CD4-positive, alpha-beta memory T cell (primary cell): ENCODE measurements at places on chromosomes 16 and 17. TPM values are rescaled to one million over a fixed set of nuclear protein-coding genes. Genes with fewer than 3 reads are reported as not detected.

Gene OR3A2
- total RNA-seq, result 2.4 TPM

Gene LRRC37A3
- total RNA-seq, result 42.8 TPM

Gene AKAP10
- 72.1 TPM for total RNA-seq

Gene GLP2R
- total RNA-seq, result not detected

Gene SLC52A1
- 0.53 TPM for total RNA-seq

Gene ANTKMT
- 23.5 TPM for total RNA-seq

Gene LRRC36
- not detected for total RNA-seq

Gene CCL17
- not detected for total RNA-seq

Gene CACNG5
- total RNA-seq, result not detected

Gene CCL7
- total RNA-seq, result not detected

Gene PDILT
- not detected for total RNA-seq

Gene ABR
- 139 TPM for total RNA-seq

Gene KCNAB3
- total RNA-seq, result 14.4 TPM

Gene MYH4
- total RNA-seq, result not detected

Gene ZC3H7A
- 85.0 TPM for total RNA-seq

Gene CETP
- not detected for total RNA-seq

- DNase-seq, result no peak
Measured at GRCh38 chr17:71910002-71910401, 210.8 kb upstream of the SOX9 start.

GRCh38 chr16:86212706-86213436 is 297.5 kb upstream of the FOXF1 start:
- no peak for DNase-seq

- DNase-seq, result no peak
Measured at GRCh38 chr17:6145946-6146345, 75.8 kb downstream of the WSCD1 start.

- DNase-seq, result no peak
Measured at GRCh38 chr17:78717431-78717980, 64.6 kb downstream of the CYTH1 start.

DNA sequence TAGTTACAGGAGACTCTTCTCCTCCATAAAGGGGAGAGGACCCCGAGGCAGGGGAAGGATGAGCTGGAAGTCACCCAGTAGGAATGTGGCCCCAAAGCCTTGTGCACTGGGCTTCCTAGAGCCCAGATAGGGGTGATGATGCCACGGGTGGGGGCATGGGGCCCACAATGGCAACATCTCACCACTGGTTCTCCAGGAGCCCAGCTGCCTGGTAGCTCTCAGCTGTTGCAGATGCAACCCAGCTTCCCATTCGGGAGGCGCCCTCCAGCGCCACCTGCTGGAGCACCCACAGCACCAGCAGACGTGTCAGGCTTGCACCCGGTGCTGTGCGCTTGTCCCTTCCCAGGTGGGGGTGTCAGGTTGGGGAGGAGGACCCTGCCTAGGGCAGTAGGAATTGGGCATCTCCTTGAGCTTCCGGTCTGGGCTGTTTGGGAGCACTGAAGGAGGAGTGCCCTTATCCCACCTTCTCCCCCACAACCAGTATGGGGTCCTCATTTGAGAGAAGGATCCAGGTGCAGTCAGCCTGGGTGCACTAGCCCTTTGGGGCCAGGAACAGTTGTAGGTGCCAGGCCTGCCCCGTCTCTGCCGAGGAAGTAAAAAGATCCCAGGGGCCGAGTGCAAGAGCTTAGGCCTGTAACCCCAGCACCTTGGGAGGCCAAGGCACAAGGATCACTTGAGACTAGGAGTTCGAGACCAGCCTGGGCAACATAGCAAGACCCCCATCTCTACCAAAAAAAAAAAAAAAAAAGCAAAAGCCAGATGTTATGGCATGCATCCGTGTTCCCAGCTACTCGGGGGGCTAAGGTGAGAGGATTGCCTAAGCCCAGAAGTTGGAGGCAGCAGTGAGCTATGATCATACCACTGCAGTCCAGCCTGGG is 14.4 kb downstream of the CDIPT start:
- peak; percentile 83 for DNase-seq

- DNase-seq, result peak; percentile 45
Measured at GRCh38 chr17:68060336-68060735, 24.8 kb downstream of the KPNA2 start.

- DNase-seq, result peak; percentile 58
Measured at GRCh38 chr17:19867329-19868078, at the start of gene ULK2. ULK2 (minus strand) TSS chr17:19867936; CDS start chr17:19867417, 519 bp downstream.

DNA sequence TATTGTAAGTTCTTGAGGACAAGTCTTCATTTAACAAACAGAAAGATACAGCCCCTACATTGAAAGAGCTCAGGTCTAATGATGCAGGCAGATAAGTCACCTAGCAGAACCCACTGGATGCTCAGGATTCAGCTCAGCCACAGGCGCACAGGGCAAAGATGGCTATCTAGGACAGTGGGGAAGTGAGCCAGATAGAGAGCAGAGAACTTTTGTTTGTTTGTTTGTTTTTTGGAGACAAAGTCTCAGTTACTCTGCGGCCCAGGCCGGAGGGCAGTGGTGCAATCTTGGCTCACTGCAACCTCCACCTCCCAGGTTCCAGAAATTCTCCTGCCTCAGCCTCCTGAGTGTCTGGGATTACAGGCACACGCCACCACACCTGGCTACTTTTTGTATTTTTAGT is 20.4 kb downstream of the METTL2A start:
- no peak for DNase-seq

GRCh38 chr16:80993307-80993706 is 13.4 kb downstream of the CMC2 start:
- no peak for DNase-seq

DNA sequence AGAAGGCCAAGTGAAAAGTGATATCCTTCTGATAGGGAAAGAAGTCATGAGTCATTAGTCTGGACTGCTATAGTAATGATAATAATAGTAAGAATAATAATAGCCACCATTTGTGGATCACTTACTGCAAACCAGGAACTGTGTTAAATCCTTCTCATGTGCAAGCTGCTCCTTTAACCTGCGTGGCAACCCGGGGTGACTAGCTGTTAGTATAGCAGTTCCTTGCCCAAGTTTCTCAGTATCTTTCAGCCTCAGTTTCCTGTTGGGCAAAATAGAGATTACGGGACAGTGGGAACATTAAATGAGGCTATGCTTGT is 129.5 kb downstream of the CDH13 start:
- no peak for DNase-seq

- no peak for DNase-seq
Measured at GRCh38 chr17:44543213-44543904, 13.9 kb upstream of the FZD2 start.

GRCh38 chr17:29982991-29983653 is 41.7 kb downstream of the EFCAB5 start:
- DNase-seq, result no peak

- DNase-seq, result no peak
Measured at GRCh38 chr17:68955181-68955841, at the start of gene ABCA8. ABCA8 (minus strand) TSS chr17:68955392; CDS start chr17:68942034, 13,358 bp downstream.

DNA sequence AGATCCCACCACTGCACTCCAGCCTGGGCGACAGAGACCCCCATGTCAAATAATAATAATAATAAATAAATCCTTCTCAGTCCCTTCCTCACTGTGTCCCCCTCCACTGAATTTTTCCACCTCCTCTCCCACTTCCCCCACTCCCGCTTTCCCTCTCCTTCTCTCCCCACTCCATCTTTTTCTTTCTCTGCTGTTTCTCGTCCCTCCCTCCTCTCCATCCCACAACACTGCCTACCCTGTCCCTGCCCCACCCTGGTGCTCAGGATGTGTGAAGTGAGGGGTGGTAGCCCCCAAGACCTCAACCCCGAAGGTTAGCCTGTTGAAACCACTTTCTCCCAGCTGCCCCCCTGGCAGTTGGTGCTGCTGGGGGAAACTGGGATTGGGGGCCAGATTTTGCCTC is 34.4 kb upstream of the STH start:
- no peak for DNase-seq

GRCh38 chr17:72778169-72779151 is 314.0 kb downstream of the SLC39A11 start:
- DNase-seq, result no peak

- DNase-seq, result peak; percentile 55
Measured at GRCh38 chr17:7884581-7885366, 3.8 kb upstream of the CHD3 start.

DNA sequence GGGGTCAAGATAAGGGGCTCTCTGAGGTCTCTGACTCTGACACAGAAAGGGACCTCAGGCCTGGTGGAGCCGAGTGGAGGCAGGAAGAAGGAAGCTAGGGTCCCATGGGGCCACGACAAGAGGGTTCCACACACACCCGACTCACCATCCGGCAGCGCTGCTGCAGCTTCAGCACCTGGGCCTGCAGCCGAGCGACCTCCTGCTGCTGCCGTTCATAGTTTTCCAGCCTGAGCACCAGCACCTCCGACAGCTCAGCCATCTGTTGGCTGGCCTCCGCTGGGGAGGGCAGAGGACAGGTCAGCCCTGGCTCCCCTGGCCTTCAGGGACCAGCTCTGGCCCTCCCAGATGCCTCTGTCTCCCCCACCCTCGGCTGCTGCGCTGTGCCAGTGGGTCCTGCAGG is 6.4 kb downstream of the HAP1 start:
- DNase-seq, result no peak

DNA sequence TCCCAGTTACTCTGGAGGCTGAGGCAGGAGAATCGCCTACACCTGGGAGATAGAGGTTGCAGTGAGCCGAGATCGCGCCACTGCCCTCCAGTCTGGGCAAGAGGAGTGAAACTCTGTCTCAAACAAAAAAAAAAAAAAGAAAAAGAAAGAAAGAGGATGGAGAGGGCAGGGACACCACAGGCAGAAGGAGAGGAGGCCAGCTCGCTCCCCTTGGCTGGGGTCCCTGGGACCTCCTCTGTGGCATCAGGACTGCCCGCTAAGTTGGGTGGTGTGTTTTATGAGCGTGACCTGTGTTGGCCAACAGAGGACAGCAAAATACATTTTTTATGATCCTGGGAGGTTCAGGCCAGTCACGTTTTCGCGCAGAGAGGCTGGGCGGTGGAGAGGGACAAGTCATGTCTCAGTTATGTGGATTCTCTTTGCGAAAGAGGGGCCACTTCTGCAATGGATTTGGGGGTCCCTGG is 229.6 kb downstream of the MRTFB start:
- DNase-seq, result no peak

GRCh38 chr16:10895053-10895946 is 18.3 kb downstream of the CIITA start:
- no peak for DNase-seq

DNA sequence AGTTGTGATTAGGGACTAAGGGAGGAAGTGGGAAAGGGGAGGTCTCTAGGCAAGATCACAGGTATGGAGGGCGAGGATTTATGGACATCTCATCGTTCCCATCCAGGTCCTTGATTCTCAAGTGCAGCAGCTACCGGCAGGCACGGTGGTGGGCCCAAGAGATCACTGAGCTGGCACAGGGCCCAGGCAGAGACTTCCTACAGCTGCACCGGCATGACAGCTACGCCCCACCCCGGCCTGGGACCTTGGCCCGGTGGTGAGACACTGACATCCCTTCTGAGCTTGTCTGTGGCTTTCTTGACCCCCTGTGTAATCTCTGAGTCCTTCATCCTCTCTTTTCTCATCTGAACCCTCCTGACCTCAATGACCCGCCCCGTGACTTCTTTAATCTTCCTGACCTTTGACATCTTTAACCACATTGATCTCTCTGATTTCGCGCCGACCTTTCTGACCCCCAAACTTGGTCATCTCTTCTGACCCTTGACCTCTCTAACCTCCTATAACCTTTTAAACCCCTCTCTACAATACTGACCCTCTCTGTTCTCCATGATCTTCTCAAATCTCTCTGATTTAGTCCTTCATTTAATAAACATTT is 3.8 kb downstream of the PLD2 start:
- DNase-seq, result no peak

- DNase-seq, result no peak
Measured at GRCh38 chr17:74922694-74923537, at the start of gene USH1G. USH1G (minus strand) TSS chr17:74923255; CDS start chr17:74923073, 182 bp downstream.

- DNase-seq, result peak; percentile 9
Measured at GRCh38 chr17:6701719-6702118, 11.4 kb downstream of the SLC13A5 start.

GRCh38 chr17:77700165-77700881 is 258.2 kb upstream of the TNRC6C start:
- no peak for DNase-seq

DNA sequence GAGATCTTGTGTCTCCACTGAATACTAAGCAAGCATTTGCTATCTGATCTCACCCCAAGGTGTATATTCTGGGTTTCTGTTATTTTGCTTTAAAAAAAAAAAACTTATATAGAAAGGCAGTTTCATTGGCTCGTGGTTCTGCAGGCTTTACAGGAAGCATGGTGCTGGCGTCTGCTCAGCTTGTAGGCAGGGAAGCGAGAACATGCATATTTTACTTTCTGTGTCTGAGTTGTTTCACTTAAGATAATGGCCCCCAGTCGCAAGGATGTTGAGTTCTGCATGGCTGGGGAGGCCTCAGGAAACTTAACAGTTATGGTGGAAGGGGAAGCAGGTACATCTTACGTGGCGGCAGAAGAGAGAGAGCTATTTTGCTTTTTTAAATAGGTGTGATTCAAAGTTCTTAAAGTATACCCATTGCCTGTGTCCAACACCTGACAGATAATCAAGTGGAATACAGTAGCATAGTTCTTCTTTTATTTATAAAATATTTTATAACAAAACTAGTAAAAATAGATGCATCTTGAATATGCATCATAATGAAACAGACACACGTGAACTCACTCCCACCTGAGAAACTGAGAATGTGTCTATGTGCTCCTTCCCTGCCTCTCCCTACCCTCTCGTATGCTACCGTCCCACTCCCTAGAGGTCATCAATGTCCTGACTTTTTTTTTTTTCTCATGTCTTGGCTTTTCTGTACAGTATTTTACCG is 15.4 kb upstream of the ARHGAP17 start:
- no peak for DNase-seq
